Natural killer cell (primary cell): ENCODE measurements at places on chromosomes 6 and 20.
A peak's percentile ranks its signal among the peaks of the same experiment; 100 is the strongest.

- no peak for DNase-seq
- no peak overlapping the region for H3K27ac ChIP-seq
- H3K27me3 ChIP-seq: no peaks in the 10 kb centered on the region
Observed at GRCh38 chr20:50744143-50744792, 12.9 kb downstream of the PARD6B start.

GRCh38 chr6:84508981-84509380 lies 255.4 kb downstream of the TBX18 start:
- no peak overlapping the region for H3K4me3 ChIP-seq
- no peaks in the 10 kb centered on the region for H3K4me1 ChIP-seq
- DNase-seq: no peak
- H3K27me3 ChIP-seq: no peaks in the 10 kb centered on the region
- H3K27ac ChIP-seq: no peak overlapping the region

DNA sequence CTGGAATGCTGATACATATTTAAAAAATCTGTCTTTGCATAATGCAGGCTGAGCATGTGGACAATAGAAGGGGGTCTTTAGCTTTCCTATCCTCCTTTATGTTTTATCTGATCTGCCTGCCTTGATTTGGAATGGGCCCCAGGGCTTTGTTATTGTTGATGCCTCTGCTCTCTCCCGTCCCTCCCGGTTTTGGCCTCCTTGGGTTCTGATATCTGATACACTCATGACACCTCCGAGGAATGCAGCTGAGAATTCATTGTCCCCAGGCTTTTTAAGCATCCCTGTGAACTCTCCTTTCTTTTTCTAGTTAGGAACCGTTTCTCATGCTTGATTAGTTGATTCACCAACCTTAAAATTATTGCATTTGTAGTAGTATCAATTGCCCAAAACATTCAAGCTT lies 185.5 kb upstream of the RALGAPA2 start:
- H3K27me3 ChIP-seq: no peaks in the 10 kb centered on the region
- H3K4me3 ChIP-seq: no peak overlapping the region
- no peak overlapping the region for H3K27ac ChIP-seq
- DNase-seq: no peak

GRCh38 chr6:315921-316752 lies 23.9 kb downstream of the DUSP22 start:
- no peaks in the 10 kb centered on the region for H3K27me3 ChIP-seq
- H3K36me3 ChIP-seq: no peaks in the 10 kb centered on the region
- no peak overlapping the region for H3K27ac ChIP-seq
- no peak for DNase-seq
- no peak overlapping the region for H3K4me3 ChIP-seq
- peaks cover 53% of the 10 kb centered on the region for H3K4me1 ChIP-seq

- no peaks in the 10 kb centered on the region for H3K27me3 ChIP-seq
- no peak overlapping the region for H3K4me3 ChIP-seq
- H3K27ac ChIP-seq: no peak overlapping the region
- DNase-seq: no peak
- no peaks in the 10 kb centered on the region for H3K36me3 ChIP-seq
- H3K4me1 ChIP-seq: no peaks in the 10 kb centered on the region
Observed at GRCh38 chr6:92888316-92888715, 531.0 kb downstream of the EPHA7 start.

DNA sequence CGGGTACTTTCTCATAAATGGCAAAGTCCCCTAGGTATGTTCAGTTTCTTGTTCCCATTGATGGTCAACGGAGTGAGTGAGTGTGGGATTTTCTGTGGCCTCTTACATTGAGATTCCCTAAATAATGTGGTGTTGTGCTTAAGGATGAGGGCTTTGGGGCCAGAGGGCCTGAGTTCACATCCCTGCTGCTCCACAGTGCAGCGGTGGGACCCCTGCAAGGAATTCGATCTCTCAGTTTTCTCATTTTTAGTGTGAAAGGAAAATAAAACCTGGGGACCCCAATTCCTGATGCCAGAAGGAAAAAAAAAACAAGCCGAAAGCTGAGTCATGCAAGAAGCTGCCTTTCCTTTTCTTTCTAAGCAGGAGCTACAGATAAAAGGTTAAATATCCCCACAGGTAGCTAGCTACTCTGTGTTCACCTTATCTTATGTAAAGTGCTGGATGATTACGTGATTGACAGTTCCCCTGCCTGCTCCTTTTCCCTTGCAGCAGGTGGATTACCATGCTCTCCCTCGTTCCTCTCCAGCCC lies 120.2 kb upstream of the CLDN20 start:
- H3K4me1 ChIP-seq: peaks cover 11% of the 10 kb centered on the region
- H3K27ac ChIP-seq: peak overlapping the region; percentile 67
- no peak for DNase-seq
- peak overlapping the region; percentile 21 for H3K4me3 ChIP-seq
- H3K27me3 ChIP-seq: no peaks in the 10 kb centered on the region

DNA sequence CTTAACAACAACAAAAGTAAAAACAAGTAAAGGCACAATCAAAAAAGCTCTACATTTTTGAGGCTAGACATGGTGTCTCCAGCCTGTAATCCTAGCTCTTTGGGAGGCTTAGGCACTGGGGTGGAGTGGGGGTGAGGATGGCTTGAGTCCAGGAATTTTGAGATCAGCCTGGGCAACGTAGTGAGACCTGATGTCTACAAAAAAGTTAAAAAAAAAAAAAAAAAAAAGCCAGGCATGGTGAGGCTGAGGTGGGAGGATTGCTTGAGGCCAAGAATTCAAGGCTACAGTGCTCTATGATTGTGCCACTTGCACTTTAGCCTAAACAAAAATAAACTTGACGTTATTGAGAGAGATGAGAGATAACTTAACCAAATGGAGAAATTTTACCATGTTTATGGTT lies 60.1 kb downstream of the QKI start:
- no peaks in the 10 kb centered on the region for H3K4me1 ChIP-seq
- H3K27ac ChIP-seq: no peak overlapping the region
- H3K36me3 ChIP-seq: peaks cover 5% of the 10 kb centered on the region
- no peak for DNase-seq
- no peaks in the 10 kb centered on the region for H3K27me3 ChIP-seq
- no peak overlapping the region for H3K4me3 ChIP-seq

DNA sequence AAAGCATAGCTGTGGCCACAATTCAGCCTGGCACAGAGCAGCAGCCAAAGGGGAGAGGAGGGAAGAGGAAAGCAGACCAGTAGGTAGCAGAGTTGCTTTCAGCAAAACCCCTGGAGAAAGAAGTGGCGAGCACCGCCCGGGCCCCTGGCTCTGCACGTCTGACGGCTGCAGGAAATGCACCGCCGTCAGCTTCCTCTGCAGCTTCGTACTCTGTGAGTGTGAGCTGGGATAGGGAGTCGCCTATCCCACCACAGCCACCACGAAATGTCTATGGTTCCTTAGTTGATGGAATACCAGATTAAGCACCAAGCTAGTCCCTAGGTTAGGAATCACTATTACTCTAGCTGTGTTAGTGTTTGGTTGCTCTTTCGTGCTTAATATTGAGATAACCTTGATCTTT lies 79.9 kb upstream of the NAA20 start:
- DNase-seq: no peak
- H3K4me1 ChIP-seq: peaks cover 43% of the 10 kb centered on the region
- H3K36me3 ChIP-seq: no peaks in the 10 kb centered on the region
- H3K4me3 ChIP-seq: no peak overlapping the region

- H3K27ac ChIP-seq: peak overlapping the region; percentile 64
- H3K4me3 ChIP-seq: no peak overlapping the region
- DNase-seq: no peak
- no peaks in the 10 kb centered on the region for H3K27me3 ChIP-seq
Observed at GRCh38 chr6:106546691-106547414, 82.4 kb downstream of the RTN4IP1 start.

- no peaks in the 10 kb centered on the region for H3K27me3 ChIP-seq
- H3K36me3 ChIP-seq: no peaks in the 10 kb centered on the region
- DNase-seq: no peak
- H3K4me3 ChIP-seq: no peak overlapping the region
- no peaks in the 10 kb centered on the region for H3K4me1 ChIP-seq
Observed at GRCh38 chr6:156160795-156161165, 616.4 kb upstream of the ARID1B start.

- DNase-seq: no peak
- H3K36me3 ChIP-seq: no peaks in the 10 kb centered on the region
- no peaks in the 10 kb centered on the region for H3K27me3 ChIP-seq
- peaks cover 4% of the 10 kb centered on the region for H3K4me1 ChIP-seq
- H3K27ac ChIP-seq: no peak overlapping the region
- no peak overlapping the region for H3K4me3 ChIP-seq
Observed at GRCh38 chr6:109075934-109076333, 18.7 kb downstream of the SESN1 start.

DNA sequence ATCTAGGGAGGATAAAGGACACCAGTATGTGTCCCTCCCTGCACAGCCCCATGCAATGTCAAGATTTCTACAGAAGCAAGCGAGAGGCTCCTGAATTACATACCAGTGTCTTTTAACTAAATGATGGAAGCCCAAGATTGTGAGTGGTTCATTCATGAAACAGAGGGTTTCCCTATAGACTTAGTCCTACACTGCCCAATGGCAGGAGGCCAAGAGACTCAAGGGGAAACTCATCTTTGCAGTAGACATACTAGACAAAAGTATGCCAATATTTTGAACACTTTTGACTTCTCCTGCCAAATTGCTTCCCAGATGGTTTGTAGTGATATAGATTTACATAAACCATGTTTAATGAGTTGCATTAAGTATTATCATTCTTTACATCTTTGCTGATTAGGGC lies 557.2 kb upstream of the JAG1 start:
- DNase-seq: no peak
- no peaks in the 10 kb centered on the region for H3K36me3 ChIP-seq
- no peak overlapping the region for H3K27ac ChIP-seq
- no peaks in the 10 kb centered on the region for H3K4me1 ChIP-seq
- no peak overlapping the region for H3K4me3 ChIP-seq

GRCh38 chr6:111763381-111763780 lies 109.9 kb downstream of the FYN start:
- H3K36me3 ChIP-seq: peaks cover 7% of the 10 kb centered on the region
- H3K4me1 ChIP-seq: peaks cover 90% of the 10 kb centered on the region
- peak overlapping the region; percentile 99 for H3K27ac ChIP-seq
- DNase-seq: no peak
- H3K27me3 ChIP-seq: no peaks in the 10 kb centered on the region
- H3K4me3 ChIP-seq: no peak overlapping the region

DNA sequence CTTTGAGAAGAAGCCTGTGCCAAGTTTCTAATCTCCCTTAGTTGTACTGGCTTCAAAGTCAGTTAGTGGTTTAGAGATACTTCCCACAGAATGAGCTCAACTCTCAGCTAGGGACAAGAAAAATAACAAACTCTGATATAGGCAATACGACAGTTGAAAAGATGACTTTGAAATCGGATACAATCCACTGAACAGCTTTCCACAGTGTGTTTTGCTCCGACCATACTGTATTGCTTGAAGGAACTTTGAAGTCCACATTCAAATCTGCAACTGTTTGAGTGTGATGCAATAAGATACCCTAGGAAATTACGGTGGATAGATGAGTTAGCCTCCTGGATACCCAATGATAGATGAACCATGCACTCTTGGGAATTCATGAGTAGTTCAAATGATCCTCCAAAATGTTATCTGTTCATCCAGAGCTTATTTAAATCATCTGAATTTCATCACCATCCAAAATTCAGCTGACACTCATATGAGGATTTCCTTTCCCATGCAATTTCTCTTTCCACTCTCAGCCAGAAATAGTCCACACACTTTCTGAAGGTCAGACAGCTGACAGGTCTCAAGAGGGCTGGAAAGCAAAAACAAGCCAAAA lies 443.8 kb downstream of the HAO1 start:
- H3K4me3 ChIP-seq: no peak overlapping the region
- no peaks in the 10 kb centered on the region for H3K36me3 ChIP-seq
- H3K27ac ChIP-seq: no peak overlapping the region
- DNase-seq: no peak
- no peaks in the 10 kb centered on the region for H3K27me3 ChIP-seq

DNA sequence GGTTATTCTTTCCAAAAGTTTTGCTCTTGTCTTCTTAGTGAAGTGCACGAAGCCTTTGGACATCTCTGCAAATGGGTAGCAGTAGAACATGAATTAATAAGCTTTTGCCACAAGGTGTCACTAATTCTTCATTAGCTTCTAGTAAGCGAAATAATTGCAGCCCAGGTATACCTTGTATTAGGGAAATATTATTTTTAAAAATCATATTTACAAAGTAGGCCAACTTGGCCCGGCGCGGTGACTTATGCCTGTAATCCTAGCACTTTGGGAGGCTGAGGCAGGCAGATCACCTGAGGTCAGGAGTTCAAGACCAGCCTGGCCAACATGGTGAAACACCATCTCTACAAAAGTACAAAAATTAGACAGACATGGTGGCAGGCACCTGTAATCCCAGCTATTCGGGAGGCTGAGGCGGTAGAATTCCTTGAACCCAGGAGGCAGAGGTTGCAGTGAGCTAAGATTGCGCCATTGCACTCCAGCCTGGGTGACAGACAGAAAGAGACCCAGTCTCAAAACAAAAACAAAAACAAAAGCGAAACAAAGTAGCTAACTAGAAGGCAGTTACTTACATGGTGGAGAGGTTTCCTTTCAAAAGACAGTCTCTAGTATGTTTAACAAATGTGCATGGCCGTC lies 8.8 kb upstream of the RSPH3 start:
- peaks cover 19% of the 10 kb centered on the region for H3K4me1 ChIP-seq
- H3K36me3 ChIP-seq: no peaks in the 10 kb centered on the region
- DNase-seq: peak; percentile 79
